ENCODE measurements at places on chromosomes 3 and 15.

GRCh38 chr3:55013145-55013925 is 85.5 kb upstream of the LRTM1 start:
- DNase-seq, result no peak

- no peak for DNase-seq
Measured at GRCh38 chr15:69647142-69647513, 194.5 kb downstream of the RPLP1 start.

- DNase-seq, result no peak
Measured at GRCh38 chr15:85475317-85475701, 94.9 kb downstream of the AKAP13 start.

GRCh38 chr3:72336821-72337479 is 511.3 kb downstream of the SHQ1 start:
- DNase-seq, result no peak

DNA sequence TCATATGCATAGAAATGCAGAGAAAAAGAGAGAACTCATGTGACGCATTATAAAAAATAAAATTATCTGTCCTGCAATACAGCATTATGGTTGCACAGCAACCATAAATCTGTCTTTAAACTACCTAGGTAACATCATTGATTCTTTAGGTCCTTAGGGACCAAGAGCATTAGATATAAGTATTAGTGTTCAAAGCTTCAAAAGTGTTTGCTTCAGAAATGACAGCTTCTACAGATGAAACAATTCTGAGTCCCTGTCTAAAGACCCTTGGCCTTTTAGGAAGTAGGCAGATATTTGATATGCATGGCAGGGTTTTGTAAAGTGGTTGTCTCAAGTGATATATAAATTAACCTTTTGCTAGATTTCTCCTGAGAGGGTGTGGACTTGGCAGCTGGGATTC is 454.2 kb downstream of the GBE1 start:
- no peak for DNase-seq

DNA sequence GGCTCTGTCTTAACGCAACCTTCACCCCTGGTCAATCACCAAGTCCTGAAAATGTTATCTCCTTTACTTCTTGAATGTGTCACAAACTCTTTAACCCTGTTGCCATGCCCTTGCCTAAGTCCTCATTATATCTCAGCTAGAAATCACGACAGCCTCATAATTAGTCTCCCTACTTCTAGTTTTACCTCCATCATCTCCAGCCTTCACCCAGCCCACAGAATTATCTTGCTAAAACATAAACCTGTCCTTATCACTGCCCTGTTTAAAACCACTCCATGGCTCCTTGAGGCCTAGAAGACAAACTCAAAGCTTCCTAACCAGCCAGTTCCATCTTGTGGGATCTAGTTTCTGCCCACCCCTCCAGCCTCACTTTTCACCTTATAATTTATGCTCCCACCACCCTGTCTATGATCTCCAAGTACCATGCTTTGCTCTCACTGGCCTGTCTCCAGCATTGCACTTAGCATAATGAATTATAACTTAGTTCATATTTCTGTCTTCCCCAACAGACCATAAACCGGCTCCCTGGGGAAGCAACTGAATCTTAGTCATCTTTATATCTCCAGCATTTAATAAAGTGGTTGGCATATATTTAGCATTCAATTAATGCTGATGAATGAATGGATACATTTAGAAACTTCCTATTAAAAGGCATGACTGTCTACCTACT is 39.2 kb downstream of the GPR176 start:
- DNase-seq, result no peak

Measured in stimulated activated naive CD4-positive, alpha-beta T cell (primary cell).